ENCODE measurements at places on chromosomes 1 and 21. TPM values are rescaled to one million over a fixed set of nuclear protein-coding genes. Genes with fewer than 3 reads are reported as not detected.

Gene MACF1
- total RNA-seq: 160 TPM

Gene CYB561D1
- 14.3 TPM for total RNA-seq

Gene KCNE1
- total RNA-seq: 0.51 TPM

Gene KCNN3
- 0.45 TPM for total RNA-seq

Gene SLAMF1
- not detected for total RNA-seq

Gene CRYAA
- not detected for total RNA-seq

Gene IVL
- 19.3 TPM for total RNA-seq

Gene HSD3B2
- 6.1 TPM for total RNA-seq

Gene PRAMEF4
- total RNA-seq: not detected

DNA sequence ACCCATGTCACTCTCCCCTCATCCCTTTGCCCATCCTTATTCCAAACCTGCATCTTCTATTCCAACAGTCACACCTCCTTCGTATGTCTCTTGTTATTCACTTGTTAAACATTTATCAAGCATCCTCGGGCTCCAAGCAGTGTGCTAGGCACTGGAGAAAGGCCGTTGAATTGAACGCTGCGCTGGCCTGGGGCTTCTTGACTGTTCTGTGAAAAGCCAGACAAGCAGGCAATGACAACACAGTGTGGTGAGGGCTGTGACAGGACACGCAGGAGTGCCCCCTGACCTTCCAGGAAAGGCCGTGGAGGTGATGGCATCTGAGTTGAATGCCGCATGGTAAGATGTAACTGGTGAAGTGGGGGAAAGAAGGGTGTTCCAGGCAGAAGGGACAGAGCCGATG, 19.2 kb downstream of the ETV3 start:
- H3K4me3 ChIP-seq: no peak overlapping the region
- peaks cover 3% of the 10 kb centered on the region for H3K27me3 ChIP-seq
- no peak for DNase-seq
- peaks cover 10% of the 10 kb centered on the region for H3K36me3 ChIP-seq
- H3K4me1 ChIP-seq: peaks cover 8% of the 10 kb centered on the region

- no peaks in the 10 kb centered on the region for H3K36me3 ChIP-seq
- H3K4me1 ChIP-seq: peaks cover 44% of the 10 kb centered on the region
- H3K4me3 ChIP-seq: peak overlapping the region; percentile 93
- no peak for DNase-seq
These were observed 550 bp upstream of the PCAT6 start for GRCh38 chr1:202810193-202810614.

- peaks cover 7% of the 10 kb centered on the region for H3K4me1 ChIP-seq
- H3K27me3 ChIP-seq: no peaks in the 10 kb centered on the region
- no peak overlapping the region for H3K27ac ChIP-seq
- no peaks in the 10 kb centered on the region for H3K36me3 ChIP-seq
These were observed 421.8 kb downstream of the PTBP2 start for GRCh38 chr1:97143236-97143882.

DNA sequence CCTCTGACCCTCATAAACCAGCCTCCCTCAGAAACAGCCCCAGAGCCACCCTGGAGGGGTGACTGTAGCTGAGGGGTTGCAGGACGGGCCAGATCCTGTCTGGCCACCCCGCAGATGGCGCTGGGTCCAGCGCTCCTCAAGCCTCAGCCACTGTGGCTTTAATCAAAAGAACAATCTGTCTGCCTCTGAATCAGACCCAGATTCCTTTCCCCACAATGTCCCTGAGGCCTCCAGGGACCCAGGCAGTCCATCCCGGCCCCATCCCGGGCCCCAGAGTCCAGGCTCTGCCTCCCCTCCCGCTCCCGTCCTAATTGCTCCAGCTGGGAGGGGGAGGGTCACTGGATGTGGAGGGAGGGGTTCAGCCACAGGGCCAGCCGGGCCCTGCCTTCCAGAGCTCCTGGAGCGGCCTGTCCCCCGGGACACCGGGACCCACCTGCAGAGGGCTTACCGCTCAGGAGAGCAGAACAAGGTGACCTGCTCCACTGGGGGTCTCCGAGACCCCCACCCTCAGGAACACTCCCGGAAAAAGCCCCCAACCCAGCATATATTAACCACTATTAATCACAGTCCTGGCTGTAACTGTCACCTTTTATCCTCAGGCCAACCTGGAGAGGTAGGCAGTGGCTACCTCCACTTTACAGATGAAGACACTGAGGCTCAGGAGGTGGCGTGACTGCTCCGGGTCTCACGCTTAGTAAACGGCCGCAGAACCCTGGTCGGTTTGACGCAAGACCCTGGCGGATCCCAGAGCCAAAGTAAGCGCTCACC, 836 bp upstream of the FBLIM1 start:
- H3K27me3 ChIP-seq: no peaks in the 10 kb centered on the region
- peaks cover 9% of the 10 kb centered on the region for H3K36me3 ChIP-seq
- H3K4me3 ChIP-seq: peak overlapping the region; percentile 93
- DNase-seq: peak; percentile 72

GRCh38 chr21:32733356-32733755, 5.5 kb upstream of the SYNJ1 start:
- H3K27me3 ChIP-seq: no peaks in the 10 kb centered on the region
- no peak overlapping the region for H3K27ac ChIP-seq
- H3K4me3 ChIP-seq: no peak overlapping the region

- H3K36me3 ChIP-seq: no peaks in the 10 kb centered on the region
- H3K27ac ChIP-seq: peak overlapping the region; percentile 82
- peaks cover 11% of the 10 kb centered on the region for H3K27me3 ChIP-seq
- DNase-seq: no peak
- peaks cover 13% of the 10 kb centered on the region for H3K4me1 ChIP-seq
- H3K4me3 ChIP-seq: no peak overlapping the region
These were observed 184.3 kb downstream of the CYYR1 start for GRCh38 chr21:26388731-26389231.

DNA sequence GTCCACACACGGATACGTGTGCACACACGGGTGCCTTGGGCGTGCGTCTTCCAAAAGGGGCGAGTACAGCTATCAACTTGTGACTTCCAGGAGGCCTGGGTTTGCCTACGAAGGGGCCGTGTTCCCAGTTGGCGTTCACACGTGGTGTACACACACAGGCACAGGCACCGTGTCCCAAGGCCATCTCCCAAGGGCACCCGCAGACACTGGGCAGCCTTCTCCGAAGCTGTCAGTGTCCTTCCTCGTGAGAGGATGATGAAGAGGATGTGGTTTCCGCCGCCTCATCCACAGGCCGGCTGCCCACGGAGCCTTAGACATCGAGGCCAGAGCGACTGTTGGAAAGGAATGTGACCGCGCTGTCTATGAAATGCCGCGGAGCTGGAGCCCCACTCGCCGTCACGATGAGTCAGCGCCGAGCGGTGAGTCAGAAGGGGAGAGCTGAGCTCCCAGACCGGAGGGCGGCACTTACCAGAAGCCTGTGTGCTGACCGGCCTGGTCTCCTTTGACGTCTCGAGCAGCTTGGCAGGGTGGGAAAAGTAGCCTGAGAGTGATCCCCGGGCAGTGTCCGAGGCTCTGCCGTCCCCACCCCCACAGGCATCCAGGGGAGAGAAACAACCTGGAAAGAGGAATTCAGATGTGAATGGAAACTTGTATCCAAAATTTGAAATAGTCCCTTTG, 141.4 kb upstream of the ARHGEF16 start:
- H3K4me1 ChIP-seq: peaks cover 59% of the 10 kb centered on the region
- H3K4me3 ChIP-seq: peak overlapping the region; percentile 65
- H3K27me3 ChIP-seq: peaks cover 41% of the 10 kb centered on the region

- no peak overlapping the region for H3K27ac ChIP-seq
- no peaks in the 10 kb centered on the region for H3K27me3 ChIP-seq
- peaks cover 9% of the 10 kb centered on the region for H3K4me1 ChIP-seq
- H3K4me3 ChIP-seq: no peak overlapping the region
- peak; percentile 36 for DNase-seq
These were observed 14.0 kb upstream of the CTPS1 start for GRCh38 chr1:40965531-40965930.

GRCh38 chr21:34559089-34559631, 47.1 kb upstream of the KCNE1 start:
- no peak overlapping the region for H3K27ac ChIP-seq
- H3K27me3 ChIP-seq: no peaks in the 10 kb centered on the region
- H3K36me3 ChIP-seq: peaks cover 9% of the 10 kb centered on the region
- H3K4me3 ChIP-seq: no peak overlapping the region

DNA sequence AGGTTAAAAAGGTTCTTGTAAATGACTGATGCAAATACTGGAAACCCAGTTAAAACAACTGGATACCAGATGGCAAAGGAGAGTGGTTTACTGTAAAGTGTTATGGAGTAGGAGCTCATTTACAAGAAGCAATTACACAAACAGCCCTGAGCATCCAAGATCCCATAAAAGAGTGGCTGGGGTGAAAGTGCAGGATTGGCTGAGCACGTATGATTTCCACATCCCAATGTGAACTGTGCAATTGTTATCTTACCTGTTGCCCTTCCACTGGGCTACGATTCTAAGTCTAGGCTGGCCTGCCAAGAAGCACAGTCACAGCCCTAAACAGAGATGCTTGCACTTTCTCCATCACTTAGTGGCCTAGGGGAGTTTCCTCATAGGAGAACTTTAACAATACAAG, 277.6 kb upstream of the RUNX1 start:
- no peak for DNase-seq
- H3K4me1 ChIP-seq: no peaks in the 10 kb centered on the region
- H3K4me3 ChIP-seq: no peak overlapping the region

- no peaks in the 10 kb centered on the region for H3K36me3 ChIP-seq
- H3K27ac ChIP-seq: peak overlapping the region; percentile 52
- no peak for DNase-seq
- no peak overlapping the region for H3K4me3 ChIP-seq
- no peaks in the 10 kb centered on the region for H3K4me1 ChIP-seq
These were observed 27.7 kb upstream of the LY9 start for GRCh38 chr1:160768295-160768657.

DNA sequence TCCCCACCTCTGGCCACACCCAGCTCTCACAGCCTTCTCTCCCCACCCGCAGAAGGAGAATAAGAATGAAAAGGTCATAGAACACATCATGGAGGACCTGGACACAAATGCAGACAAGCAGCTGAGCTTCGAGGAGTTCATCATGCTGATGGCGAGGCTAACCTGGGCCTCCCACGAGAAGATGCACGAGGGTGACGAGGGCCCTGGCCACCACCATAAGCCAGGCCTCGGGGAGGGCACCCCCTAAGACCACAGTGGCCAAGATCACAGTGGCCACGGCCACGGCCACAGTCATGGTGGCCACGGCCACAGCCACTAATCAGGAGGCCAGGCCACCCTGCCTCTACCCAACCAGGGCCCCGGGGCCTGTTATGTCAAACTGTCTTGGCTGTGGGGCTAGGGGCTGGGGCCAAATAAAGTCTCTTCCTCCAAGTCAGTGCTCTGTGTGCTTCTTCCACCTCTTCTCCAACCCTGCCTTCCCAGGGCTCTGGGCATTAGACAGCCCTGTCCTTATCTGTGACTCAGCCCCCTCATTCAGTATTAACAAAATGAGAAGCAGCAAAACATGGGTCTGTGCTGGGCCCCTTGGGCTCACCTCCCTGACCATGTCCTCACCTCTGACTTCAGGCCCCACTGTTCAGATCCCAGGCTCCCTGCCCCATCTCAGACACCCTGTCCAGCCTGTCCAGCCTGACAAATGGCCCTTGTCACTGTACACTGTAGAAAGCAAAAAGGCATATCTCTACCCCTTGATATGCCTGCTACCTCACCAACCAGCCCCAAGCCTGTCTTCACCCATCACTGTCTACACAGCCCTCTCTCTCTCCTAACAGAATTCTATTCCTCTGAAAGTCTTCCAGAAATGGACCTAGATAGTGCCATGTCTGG, 3.2 kb downstream of the S100A9 start:
- peak overlapping the region; percentile 92 for H3K27ac ChIP-seq
- H3K4me1 ChIP-seq: peaks cover 6% of the 10 kb centered on the region
- peak overlapping the region; percentile 78 for H3K4me3 ChIP-seq
- H3K27me3 ChIP-seq: peaks cover 3% of the 10 kb centered on the region
- DNase-seq: no peak

- no peaks in the 10 kb centered on the region for H3K4me1 ChIP-seq
- H3K27ac ChIP-seq: no peak overlapping the region
- no peaks in the 10 kb centered on the region for H3K27me3 ChIP-seq
- H3K4me3 ChIP-seq: no peak overlapping the region
- DNase-seq: no peak
- no peaks in the 10 kb centered on the region for H3K36me3 ChIP-seq
These were observed 44.9 kb downstream of the SYNJ1 start for GRCh38 chr21:32682696-32683474.

- H3K36me3 ChIP-seq: peaks cover 12% of the 10 kb centered on the region
- H3K4me1 ChIP-seq: peaks cover 12% of the 10 kb centered on the region
- H3K4me3 ChIP-seq: no peak overlapping the region
These were observed 509.4 kb downstream of the SMYD3 start for GRCh38 chr1:245997471-245998258.

DNA sequence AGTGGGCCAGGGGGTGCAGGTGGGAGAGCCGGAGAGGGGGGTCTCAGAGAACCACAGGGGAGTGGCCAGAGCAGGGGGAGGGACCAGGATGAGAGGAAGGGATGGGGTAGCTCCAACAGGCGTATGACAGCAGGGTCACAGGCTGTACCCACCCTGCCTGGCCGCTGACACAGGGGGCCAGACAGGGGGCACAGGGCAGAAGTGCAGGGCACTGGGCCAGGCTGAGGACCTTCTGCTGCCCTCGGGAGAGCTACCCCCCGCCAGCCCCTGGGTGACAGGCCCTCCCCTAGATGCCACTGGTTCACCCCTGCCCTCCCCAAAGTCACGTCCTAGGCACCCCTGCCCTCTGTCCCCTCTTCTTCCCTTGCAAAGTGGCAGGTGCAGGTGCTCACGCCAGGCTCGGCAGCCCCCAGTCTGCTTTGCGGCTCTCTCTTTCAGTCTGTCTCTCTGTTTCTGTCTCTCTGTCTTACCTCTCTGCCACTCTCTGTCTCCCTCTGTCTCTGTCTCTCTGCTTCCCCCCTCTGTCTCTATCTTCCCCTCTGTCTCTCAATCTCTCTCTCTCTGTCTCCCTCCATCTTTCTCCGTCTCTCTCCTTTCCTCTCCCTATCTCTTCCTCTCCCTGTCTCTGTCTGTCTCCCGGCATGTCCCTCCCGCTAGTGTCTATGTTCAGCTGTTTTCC, 48.5 kb downstream of the WNT9A start:
- peak; percentile 52 for DNase-seq
- H3K27me3 ChIP-seq: no peaks in the 10 kb centered on the region
- H3K36me3 ChIP-seq: no peaks in the 10 kb centered on the region
- no peak overlapping the region for H3K4me3 ChIP-seq
- H3K27ac ChIP-seq: peak overlapping the region; percentile 6

All from type B pancreatic cell (in vitro differentiated cells).